ENCODE measurements at places on chromosomes 2 and 18.

DNA sequence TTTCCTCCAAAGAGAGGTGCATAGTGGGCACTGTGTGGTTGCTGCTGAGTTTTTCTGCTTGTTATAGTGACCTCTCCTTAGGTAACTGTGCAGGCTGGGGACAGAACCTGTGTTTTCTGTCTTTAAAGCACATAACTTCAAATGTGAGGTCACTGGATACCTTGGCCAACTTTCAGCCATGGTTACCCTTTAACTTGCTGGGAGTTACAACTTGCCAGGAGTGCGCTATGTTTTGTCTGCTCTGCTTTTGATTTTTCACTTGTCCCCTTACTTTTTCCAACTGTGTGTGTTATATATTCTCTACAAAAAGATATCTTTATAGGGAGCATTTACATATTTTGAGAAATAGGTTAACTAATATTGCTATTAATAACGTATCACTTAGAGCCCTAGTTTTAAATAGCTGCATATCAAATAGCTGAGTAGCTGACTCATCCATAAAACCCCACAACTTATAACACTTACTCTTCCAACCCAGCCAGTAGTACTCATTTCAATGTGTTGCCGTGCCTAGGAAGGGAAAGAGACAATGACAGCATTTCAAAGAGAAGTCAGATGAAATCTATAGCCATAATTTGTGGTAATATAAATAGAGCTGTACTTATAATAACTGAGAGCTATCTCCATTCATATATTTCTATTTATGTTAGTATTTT, 51.6 kb downstream of the DPP4 start:
- no peak for DNase-seq

DNA sequence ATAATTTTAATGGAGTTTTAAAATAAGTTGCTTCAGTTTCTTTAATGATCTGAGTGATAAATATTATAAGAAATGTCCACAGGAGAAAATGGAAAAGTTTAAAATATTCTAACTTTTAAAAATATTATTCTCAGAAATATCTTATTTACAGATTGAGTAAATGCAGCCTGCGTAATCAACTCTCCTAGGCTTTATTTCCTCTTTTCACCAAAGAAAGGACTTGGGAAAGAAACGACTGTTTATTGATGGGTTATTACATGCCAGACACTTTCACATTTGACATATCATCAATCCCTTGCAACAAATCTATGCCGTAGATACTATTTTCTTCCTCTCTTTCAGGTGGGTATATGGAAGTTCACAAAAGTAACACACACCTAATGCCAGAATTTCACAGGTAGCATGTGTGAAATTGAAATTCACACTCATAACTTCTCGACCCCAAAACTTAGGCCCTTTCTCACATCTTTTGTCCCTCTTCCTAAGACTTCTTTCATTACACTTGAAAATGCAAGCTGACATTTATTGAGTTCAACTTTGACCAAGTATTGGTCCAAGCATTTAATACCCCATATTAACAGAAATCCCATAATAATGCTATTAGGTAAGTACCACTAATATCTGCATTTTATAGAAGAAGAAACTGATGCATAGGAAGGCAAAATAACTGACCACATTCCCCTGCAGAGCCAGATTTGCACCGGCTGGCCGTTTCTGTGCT, 49.2 kb downstream of the MYOM1 start:
- no peak for DNase-seq

DNA sequence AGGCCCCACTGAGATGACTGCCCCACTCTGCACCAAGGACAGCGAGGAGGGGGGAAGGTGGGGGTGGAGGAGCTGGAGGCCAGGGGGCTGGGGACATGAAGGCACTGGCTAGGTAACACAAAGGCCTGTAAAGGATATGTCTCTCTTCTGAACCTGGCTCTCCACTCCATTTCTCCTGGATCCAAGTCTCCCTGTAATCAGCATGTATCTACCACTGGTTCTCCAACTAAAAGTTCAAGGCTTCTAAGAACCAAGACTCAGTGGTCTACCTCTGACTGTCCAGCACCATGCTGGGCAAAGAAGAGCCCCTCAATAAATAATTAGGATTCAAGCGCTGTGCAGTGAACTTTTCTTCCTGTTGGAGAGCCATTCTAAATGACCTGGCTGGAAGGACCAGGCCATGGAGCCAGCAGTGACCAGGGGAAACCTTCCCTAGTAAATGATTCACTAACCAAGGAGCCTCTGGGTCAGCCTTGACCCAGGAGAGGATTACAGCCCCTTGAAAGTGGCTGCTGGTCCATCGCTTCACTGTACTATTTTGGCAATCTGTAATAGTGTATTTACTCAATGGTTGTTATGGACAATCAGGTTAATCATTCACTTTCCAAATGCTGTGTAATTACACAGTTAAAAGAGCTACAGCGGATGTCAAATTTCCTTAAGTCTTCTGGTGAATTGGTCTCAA, 73.2 kb downstream of the BCL11A start:
- DNase-seq, result no peak

DNA sequence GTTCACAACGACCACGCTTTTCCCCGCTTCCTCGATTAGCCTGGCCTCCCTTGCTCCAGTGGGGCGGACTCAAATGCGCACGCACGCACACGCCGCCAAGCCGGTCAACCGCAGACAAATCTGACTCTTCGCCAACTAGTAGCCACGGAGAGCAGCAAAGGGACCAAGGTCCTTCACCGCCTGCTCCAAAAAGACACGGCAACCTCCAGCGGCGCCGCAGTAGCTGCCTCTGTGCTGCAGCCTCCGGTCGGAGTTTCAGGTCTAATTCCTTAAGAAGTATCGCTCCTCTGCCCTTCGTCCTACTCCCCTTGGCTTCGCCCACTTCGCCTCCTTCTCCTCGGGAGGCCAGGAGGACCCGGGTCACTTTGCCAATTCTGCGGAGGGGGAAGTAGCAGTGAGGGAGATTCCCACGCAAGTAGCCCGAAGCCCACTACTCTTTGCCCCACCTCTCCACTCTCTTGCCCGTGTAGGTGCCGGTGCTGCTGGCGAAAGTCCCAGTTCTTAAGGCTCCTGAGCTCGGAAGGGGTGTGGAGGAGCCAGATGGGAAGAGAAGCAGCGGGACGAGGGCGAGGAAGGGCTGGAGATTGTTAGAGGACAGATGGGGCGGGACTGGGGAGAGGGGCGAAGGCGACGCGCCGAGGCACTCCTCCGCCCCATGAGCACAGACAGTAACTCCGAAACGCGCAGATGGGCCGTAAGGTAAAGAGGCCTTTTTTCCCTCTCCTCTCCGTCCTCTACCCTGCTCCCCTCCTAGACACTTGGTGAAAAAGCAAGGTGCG, 615 bp downstream of the AKAIN1 start:
- no peak for DNase-seq

- no peak for DNase-seq
These were observed 97.5 kb downstream of the TANC1 start for GRCh38 chr2:159065891-159066290.

- DNase-seq, result no peak
These were observed 166.2 kb downstream of the FTCDNL1 start for GRCh38 chr2:199684832-199685231.

DNA sequence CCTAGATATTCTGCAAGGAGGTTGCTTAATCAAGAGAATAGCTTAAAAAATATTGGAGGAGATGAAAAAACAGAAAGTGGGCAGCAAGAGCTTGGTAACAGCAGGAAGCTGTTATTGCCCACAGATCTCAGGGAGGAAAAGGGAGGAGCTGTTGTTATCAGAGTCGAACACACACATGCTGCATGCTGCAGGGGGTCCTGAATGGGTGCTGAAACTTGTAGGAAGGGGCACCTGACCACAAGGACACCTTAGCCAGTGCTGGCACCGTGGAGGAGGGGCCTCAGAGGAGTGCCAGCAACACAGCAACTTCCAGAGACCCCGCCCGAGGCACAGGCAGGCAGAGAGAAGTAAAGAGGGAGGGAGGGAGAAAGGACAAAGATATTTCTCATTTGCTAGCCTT, 332.9 kb downstream of the SOCS6 start:
- DNase-seq, result no peak

DNA sequence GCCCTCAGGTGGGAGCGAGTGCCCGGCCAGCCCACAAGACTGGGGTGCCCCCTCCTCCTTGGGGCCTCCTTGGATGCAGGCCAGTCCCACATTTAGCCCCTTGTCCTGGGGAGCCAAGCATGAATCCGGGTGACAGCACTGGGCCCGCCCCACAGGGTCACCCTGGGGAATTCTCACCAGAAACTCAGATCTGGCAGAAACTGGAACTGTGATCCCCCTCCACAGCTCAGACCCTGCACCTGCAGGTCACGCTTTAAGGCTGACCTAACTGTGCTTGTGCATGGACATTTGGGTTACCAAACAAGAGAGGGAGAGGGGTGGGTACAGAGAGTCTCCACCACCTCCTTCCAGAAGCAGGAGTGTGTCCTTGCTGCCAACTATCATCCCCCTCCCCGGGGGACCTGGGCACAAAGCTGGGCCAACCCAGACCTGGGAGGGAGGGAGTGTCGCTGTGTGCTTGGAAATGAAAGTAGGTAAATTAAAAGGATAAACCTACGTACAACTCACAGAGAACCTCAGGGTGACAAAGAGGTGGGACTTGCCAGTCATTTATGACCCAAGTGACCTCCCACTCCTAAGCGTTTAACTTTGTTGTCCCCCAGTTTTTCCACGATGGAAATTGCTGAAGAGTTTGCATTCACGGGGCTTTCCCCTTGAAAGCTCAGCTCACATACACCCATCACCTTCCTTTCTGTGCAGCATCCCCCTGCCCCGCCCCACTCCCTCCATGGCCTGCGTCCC, 9.1 kb downstream of the ITM2C start:
- DNase-seq, result no peak

- no peak for DNase-seq
These were observed 125.8 kb downstream of the NUP35 start for GRCh38 chr2:183250061-183250460.

DNA sequence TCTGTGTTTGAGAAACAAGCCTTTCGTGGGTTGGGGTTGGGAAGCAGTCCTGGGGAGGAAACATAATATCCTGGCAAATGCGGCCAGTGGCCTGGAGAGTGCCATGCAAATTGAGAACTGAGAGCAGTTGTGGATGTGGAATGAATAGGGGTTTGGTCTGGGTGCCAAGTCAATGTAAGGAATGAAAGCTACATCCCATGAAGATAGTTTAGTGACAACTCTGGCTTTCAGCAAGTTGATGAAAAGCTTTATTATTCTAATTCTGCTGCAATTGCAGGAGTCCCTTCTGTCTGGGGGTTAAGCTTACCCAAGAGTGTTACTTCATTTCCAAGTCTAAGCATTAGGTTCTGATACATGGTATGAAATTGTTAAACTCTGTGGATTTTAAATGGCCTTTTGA, 771.6 kb downstream of the DPP10 start:
- DNase-seq, result no peak

DNA sequence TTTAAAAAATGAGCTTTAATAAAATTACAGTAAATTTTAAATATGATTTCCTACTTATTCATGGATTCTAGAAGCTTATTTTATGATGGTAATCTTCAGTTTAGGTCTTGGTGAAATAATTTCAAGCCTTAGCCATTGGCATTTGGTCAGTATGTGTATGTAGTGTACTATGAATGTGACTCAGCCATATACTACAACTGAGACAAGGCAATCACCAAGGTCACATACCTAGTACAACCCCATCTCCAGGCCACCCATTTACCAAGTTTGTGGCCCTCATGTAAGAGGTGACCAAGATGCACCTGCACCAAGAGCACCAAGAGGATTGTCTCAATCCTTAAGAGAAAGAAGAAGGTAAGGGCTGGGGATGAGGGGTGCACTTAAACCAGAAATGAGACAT, 54.8 kb upstream of the FRZB start:
- DNase-seq, result no peak

DNA sequence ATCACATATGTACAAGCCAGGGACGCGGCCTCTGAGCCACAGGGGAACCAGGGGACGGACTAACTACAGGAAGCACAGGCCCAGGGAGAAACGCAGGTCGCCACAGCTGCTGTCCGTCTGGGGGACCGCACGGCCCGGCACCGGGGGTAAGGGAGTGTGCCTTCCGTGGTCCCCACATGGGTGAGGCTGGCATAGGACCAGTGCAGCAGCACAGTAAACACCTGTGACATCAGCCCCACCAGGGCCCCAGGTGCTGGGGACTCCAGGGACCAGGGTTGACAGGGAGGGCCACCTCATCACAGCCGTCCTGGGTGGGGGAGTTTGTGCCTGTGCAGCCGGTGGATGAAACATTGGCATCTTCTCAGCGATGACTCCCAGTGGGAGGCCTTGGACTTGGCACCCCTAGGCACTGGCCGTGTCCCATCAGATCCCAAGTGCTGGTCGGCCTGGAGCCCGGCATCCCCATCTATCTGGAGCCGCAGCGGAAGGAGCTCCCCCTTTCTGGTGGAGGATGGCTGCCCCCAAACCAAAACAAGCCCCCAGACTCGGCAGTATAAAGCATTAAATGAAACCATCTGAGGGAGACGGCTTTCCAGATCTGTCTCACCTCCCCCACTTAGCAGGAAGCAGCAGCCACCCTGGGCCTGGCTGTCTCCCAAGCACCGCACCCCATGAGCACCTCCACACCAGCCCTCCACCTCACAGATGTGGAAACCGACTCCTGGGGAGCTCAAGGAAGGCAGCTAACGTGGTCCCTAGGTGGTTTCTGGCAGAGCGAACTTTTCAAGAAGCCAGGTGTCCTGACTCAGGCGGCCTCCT, 22.5 kb downstream of the AQP12A start:
- no peak for DNase-seq

DNA sequence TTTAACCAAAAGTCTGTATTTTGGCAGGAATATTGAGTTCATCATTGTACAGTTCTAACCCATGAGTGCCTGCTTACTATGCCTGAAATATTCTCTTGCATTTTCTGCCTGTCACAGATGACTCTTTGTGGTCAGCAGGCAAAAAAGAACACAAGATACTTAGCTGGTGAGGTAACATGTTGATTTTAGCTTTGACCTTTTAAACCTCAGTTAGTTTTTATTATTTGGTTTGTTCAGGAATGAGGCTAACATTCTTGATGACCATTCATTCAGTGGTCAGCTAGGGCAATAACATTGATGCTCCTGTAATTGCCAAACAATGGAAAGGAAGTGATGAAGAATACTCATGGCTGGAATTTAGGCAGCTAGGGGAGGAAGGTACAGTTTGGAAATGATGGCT, 491.2 kb downstream of the PIK3C3 start:
- no peak for DNase-seq

DNA sequence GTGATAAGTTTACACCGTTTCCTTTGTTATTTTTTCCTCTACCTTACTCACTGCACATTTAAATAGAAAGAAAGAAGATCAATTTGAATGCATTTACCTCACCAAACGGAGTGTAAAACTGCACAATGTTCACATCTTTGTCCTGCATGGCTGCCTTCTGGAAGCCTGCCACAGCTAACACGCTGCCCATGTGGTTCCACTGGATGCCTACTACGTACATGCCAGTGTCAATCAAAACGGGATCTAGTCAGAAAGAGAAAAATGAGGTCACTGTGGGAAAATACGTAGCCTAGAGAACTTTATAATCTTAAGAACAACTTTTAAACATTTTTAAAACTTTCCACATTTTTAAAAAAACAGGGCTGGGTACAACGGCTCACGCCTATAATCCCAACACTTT, 16.4 kb downstream of the WDR35 start:
- DNase-seq, result no peak

GRCh38 chr18:43278355-43278754, 1.1 kb upstream of the SYT4 start:
- no peak for DNase-seq

- no peak for DNase-seq
These were observed 102.9 kb downstream of the OSR1 start for GRCh38 chr2:19255481-19255880.

All from effector memory CD8-positive, alpha-beta T cell (primary cell).